ENCODE measurements at places on chromosomes 12 and 14. TPM values are rescaled to one million over a fixed set of nuclear protein-coding genes. Genes with fewer than 3 reads are reported as not detected.

GRCh38 chr12:128654468-128654867 lies 169.3 kb downstream of the SLC15A4 start:
- no peak for DNase-seq

- no peak for DNase-seq
Observed at GRCh38 chr12:2528001-2528400, 266.8 kb upstream of the FKBP4 start.

DNA sequence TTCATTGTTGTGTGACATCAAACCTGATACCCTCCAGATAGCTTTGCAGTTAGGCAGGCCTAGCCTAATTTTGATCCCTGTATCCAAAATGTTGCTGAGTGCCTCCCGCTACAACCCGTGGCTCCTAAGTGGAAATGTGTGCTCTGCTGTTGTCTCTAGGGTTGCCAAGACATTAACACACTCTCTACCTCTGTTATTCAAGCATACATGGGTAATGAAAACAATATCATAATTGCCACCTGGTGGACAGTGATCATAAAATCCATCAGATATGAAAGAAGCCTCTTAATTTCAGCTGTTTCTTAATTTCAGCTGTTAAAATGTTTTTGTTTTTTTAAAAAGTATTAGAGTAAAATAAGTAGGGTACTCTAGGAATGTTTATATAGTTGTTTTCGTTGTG lies 93.5 kb downstream of the PLEKHA5 start:
- no peak for DNase-seq

The C3AR1 gene
- total RNA-seq = 9.0 TPM

The AHNAK2 gene
- total RNA-seq = 2.5 TPM

The NINJ2 gene
- 8.6 TPM for total RNA-seq

The LIMA1 gene
- 16.7 TPM for total RNA-seq

DNA sequence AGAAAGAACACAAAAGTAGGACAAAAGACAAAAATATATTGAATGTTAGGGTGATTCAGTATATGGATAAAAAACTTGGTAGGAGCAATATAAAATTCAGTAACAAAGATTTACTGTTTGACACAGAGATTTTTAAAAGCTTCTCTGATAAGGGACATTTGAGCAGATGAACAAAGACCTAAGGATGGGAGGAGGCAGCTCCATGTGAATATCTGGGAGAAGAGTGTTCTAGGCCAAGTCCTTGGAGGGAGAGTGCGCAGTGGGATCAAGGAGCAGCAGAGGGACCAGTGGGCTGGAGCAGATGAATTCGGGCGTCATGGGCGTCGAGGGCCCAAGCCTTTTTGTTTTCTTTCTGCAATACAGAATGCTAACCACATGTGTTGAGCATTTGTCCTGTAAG lies 174.4 kb downstream of the PRKCH start:
- DNase-seq = no peak

The NUAK1 gene
- total RNA-seq = 42.1 TPM

GRCh38 chr14:65279510-65279909 lies 133.0 kb upstream of the FUT8 start:
- DNase-seq = no peak

DNA sequence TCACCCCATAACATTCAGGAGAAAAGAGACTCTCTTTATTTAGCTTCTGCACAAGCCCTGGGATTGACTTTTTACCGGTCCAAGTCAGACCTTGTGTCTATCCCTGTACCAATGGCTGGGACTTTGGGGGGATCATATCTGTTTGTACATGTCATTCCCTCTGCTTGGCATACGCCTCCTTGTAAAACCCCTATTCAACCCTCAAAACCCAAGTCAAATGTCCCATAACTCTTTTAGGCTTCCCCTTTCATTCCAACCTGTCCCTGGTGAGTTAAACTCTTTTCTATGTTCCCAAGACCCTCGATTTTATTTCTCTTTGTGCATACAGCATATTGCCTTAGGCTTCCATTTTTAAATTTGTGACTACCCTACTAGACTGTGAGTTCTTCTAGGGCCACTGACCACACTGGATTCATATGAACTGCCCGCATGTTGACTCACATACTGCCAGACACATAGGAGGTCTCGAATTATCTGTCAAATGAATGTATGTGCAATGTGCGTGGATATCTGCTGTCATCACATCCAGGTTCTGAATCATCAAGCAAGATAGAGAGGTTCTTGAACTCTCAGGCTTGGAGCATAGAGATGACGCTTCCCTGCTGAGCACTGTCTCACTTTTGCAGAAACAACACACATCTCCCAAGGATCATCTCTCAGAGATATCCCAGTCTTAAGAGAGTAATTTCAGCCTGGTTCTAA lies 548.6 kb upstream of the TBX3 start:
- no peak for DNase-seq

DNA sequence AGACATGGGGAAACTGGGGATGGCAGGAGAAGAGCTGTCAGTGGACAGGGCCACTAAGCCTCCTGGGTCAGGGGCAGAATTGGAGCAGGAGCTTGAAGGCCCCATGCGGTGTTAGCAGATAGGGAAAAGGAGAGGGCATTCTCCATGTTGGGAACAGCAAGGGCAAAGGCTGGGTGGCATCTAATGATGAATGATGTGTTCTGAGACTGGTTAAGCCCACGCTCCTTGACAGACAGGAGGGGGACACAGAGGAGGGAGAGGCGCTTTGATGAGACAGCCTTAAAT lies 63.0 kb downstream of the CLMN start:
- no peak for DNase-seq

- DNase-seq = no peak
Observed at GRCh38 chr14:85186082-85186481, 343.9 kb upstream of the FLRT2 start.

GRCh38 chr12:109996483-109996853 lies 300 bp upstream of the GIT2 start:
- DNase-seq = no peak

- DNase-seq = no peak
Observed at GRCh38 chr14:97723351-97723750, 926.2 kb downstream of the VRK1 start.

The PRB2 gene
- not detected for total RNA-seq

DNA sequence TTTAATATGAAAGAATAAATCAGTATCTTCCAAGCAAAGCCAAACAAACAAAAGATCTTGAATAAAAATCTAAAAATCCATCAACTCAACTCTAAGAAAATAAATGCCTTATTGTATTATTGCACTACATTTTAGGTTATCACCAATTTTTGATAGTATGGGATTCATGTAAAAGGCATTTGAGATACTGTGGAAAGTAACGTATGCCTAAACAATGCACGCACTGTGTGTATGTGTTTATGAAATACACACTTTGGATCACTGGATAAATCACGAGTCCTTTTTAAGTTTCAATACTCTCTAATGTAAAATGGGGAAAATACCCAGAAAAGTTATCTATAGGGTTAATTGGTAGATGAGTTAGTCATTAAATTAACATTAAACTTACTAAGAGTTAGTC lies 17.7 kb downstream of the WBP11 start:
- no peak for DNase-seq

The SERPINA10 gene
- total RNA-seq = not detected

DNA sequence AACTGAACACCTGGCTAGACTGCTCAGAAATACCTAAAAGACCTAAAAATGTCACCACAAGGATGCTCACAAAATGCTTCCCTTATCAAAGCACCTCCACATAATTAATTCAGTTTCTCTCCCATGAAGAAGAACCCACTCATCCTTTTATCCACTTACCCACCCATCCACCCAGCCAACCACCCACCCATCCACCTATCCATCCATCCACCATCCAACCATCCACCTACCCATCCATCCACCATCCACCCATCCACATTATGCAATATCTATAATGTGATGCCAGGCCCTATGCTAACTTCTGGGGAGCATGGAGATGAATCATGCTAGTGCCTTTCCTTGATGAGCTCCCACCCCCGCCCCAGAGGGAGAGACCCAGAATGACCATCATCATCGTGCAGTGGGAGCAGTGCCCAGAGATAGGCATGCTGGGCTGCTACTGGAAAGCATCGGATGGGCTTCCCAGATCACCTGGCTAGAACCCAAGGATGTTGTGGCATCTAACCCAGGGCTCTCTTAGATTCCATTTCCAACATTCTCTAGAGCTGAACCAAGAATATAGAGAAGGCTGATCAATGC lies 166.6 kb downstream of the TTC7B start:
- no peak for DNase-seq

DNA sequence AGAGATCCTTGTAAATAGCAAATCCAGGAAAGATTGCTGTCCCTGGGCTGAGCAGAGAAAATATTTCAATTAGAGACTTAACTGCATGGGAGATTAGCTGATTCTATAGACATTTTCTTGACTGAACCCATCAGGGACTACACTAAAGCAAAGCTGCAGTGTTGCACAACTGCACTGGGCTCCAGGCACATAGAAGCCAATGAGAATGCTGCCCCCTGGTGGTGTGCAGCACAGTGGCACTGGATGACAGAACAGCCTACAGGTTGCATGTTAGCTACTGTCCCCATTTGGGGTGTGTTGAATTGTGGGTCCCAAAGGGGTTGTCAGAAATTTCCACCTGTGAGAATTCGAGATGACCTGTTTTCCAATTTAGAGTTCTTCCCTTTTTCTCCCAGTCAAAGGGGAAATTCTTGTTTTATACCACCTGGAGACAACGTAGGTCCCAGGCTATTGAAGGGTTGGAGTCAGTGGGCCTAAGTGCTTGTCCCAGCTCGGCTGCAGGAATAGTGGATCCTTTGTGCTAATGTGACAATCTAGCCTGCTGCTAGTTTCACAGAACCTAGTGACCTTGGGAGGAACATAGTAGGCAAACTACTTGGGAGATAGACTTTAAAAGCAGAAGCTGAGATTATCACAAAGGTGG lies 114.7 kb downstream of the SLC8A3 start:
- DNase-seq = no peak

The SUOX gene
- 28.1 TPM for total RNA-seq

GRCh38 chr12:110012137-110012536 lies 12.9 kb downstream of the ANKRD13A start:
- no peak for DNase-seq

DNA sequence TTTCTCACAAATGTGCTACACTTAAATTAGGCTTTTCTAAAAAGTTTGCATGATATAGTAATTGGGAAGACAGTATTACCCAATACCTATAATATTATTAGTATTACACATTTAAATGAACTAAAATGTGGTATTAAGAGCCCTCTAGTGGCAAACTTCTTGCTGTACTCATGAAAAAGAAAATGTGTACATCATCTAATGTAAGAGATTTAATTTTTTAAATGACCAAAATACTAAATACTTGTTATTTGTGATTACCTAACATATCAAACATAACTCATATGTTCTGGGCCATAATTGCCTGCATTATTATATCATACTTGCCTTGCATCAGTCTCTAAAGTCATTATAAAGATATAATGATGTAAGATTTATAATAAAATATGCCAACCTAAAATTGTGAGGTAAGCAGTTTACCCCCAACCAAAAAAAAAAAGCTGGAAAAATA lies 64.2 kb downstream of the DNAI7 start:
- no peak for DNase-seq

DNA sequence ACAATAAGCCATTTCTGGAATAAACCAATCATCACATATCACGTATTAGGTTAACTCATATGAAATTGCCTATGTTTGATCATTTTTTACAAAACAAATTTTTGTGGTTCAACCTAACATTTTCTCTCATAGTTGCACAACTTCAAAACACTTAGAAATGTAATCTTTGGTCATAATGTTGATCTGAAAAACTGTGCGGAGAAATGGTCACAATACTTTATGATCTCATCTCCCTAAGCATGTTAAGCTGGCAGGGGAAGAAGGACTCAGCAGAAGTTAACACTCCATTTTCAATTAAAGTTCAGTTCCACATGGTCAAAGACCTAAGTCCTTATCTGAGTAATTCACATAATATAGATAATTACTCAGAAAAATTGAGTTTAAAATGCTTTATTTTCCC lies 194.8 kb downstream of the CAPZA3 start:
- no peak for DNase-seq

Measured in Right ventricle myocardium inferior (tissue), 1 donor.